ENCODE measurements at places on chromosomes 6 and 20.

GRCh38 chr20:57382516-57382915 is 8.7 kb upstream of the RBM38 start:
- DNase-seq, result no peak

- DNase-seq, result no peak
These were observed 26.9 kb upstream of the FANCE start for GRCh38 chr6:35425284-35425683.

- no peak for DNase-seq
These were observed 52.7 kb downstream of the IL20RA start for GRCh38 chr6:136992113-136992512.

DNA sequence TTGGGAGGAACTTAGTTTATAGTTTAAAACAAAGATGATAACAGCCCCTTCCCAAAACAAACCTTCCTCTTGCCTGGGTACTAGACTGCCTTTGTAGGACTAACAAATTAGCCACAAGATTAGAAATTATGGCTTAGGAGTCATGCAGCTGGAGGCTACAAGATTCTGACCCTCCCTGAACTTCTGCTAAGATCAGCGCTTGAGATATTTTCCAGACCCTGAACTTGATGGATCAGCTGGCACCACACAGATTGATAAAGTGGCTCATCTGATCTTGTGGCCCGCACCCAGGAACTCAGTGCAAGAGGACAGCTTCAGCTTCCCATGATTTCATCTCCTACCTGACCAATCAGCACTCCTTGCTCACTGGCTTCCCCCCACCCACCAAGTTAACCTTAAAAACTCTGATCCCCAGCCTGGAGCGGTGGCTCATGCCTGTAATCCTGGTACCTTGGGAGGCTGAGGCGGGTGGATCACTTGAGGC is 5.9 kb upstream of the SERINC3 start:
- DNase-seq, result no peak

DNA sequence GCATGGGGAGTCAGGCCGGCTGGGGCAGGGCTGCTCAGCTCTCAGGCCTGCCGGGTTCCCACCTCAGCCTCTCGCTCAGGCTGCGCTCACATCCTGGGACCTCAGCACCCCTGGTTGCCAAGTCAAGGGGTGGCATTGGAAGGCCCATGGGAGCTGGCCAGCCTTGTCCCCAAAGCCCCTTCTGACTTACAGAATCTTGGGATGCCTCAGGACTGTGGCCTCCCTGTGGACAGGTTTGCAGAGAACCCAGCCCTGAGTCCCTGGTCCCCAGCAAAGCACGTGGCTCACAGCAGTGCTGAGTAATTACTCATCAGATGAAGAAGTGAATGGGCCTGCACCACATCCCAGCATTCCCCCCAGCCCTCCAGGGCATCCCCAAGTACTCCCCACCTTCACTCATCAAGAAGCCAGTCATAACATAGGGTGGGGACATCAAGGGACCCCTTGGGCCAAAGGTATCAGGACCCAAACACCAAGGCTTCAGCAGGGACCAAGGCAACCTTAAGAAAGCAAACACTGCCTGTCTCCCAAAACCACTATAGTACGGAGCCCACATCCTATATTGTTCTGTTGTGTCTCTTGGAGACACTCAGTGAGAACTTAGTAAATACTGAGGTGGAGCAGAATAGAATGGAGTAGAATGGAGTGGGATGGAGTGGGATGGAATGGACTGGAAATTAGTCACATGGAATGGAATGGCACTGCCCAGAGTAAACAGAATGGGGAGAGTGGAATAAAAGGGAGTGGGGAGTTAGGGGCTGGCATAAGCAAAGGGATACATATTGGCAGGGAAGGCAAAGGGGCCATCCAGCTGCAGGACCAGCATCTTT is 3.6 kb downstream of the PGC start:
- no peak for DNase-seq

DNA sequence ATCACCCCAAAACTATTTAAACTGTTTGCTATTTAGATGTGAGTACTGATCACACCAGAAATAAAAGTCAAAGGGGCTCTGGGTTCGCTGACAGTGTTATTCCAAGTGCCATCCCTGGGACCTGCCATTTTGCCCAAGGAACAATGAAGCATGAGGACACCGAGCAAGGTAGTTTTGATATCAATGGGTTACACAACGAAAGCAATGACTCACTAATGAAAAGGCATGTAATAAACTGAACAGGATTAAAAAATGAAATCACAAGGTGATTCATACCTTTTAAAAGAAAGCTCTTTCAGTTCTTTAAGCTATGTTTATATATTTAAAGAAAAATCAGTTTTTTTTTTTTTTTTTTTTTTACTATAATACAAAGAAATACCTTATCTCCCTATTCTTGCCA is 102.0 kb downstream of the HS3ST5 start:
- DNase-seq, result no peak

DNA sequence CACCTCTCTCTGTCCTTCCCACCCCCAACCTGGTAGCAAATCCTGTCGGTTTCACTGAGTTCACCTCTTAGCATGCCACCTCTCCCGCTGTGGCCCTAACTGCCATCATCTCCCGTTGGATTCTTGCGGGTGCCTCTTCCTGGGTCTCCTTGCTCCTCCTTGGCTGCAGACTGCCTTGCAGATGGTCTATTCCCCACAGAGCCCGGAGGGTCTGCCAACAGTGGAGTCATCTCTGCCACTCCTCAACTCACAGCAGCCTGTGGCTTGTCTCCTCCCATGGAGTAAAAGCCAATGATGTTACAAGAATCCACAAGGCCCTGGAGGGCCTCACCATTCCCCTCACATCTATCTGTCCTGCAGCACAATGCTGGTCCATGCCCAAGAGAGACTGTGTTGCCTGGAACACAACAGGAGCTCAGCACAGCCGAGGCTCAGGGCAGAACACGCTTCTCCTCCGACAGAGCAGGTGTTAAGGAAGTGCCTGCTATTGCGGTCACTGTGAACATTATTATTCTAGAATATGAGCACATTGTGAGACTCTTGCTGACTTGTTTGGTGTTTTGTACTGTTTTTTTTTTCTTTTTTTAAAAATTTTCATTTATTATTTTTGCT is 241.8 kb upstream of the SULF2 start:
- DNase-seq, result no peak

- no peak for DNase-seq
These were observed 85.3 kb downstream of the MYLK4 start for GRCh38 chr6:2665146-2666070.

GRCh38 chr6:107318100-107318736 is 141.1 kb downstream of the PDSS2 start:
- peak; percentile 78 for DNase-seq

- DNase-seq, result no peak
These were observed 208.3 kb downstream of the TMEM200A start for GRCh38 chr6:130574146-130574545.

GRCh38 chr6:28634761-28635546 is 109.3 kb downstream of the GPX5 start:
- peak; percentile 89 for DNase-seq

- DNase-seq, result no peak
These were observed 6.5 kb downstream of the PXDC1 start for GRCh38 chr6:3744901-3745470.

DNA sequence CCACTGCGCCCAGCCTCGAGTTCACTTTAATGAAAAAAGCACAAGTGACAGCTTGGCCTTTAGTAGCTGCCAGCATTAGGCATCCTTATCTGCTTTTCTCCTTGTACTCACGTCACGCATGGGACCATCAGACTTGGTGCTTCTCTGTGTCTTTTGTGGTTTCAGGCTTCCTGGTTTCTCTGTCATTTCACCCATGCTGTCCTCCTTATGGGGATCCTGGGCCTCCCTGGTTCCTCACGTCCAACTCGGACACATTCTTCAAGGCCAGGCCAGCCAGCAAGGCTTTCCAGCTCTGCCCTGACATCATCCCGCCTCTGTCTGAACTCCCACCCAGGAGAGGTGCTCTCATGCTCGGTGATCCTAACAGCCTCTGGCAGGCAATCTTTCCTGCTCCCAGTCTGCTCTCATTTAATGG is 83.2 kb downstream of the TIAM2 start:
- DNase-seq, result no peak

DNA sequence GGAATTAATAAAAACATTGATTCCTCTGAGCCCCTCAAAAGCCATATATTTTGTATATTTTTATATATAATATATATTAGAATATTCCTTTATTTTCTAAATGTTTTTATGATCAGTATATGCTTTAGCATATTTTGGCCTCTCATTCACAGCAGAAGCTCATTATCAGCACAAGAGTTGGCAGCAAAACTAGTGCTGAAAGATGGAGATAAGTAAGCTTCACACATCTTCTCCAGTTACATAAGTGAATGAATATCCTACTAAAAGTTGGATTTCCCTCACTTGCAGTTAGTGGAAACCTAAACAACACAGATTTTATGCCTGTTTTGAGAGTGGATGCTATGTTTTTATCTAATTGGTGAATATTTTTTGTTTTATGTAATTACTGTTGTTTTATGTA is 1303.8 kb upstream of the ADGRB3 start:
- DNase-seq, result no peak

- DNase-seq, result no peak
These were observed 13.9 kb upstream of the BEND6 start for GRCh38 chr6:56940977-56941376.

- no peak for DNase-seq
These were observed 76.2 kb downstream of the SLC24A3 start for GRCh38 chr20:19288636-19289035.

DNA sequence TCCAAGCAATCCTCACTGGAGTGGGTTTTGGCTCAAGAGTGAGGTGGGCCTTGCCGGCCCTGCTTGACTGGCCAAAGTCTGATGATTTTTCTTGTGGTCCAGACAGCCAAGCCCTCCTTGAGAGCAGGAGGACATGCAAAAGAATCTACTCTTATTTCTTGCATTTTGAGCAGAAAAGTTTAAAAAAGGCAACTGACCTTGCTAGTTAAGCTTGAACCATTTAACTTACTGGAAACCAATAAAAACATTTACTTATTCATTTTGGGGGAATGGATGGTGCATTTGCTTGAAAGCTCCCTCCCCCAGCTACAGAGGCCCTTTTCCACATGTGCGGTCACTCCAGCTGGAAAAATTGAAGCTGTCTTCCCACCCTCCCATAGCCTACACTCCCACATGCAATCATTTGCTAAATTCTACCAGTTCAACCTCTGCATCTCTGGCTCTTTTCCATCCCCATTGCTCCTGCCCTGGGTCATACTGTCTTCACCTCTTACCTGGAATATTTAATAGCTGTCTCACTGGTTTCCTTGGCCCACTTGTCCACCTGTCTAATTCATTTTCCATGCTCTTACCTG is 527.9 kb downstream of the DHX35 start:
- no peak for DNase-seq

DNA sequence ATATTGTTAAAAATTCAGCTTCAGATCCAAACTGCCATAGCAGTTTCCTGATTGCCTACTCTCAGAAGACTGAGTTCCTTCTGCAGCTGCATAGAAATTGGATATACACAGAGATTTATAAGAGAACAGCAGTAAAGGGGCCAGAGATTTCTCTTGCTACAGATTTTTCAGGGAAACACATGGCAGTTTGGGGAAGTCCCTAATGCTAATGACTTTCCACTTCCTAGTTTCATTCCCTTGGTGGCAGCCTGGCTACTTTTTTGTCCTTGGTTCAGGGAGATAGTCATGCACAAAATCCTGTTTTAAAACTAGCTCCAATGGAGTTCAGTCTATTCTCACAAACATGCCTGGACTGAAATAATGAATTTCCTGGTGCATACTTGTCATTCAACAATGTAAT is 125.3 kb upstream of the PLCB4 start:
- no peak for DNase-seq

DNA sequence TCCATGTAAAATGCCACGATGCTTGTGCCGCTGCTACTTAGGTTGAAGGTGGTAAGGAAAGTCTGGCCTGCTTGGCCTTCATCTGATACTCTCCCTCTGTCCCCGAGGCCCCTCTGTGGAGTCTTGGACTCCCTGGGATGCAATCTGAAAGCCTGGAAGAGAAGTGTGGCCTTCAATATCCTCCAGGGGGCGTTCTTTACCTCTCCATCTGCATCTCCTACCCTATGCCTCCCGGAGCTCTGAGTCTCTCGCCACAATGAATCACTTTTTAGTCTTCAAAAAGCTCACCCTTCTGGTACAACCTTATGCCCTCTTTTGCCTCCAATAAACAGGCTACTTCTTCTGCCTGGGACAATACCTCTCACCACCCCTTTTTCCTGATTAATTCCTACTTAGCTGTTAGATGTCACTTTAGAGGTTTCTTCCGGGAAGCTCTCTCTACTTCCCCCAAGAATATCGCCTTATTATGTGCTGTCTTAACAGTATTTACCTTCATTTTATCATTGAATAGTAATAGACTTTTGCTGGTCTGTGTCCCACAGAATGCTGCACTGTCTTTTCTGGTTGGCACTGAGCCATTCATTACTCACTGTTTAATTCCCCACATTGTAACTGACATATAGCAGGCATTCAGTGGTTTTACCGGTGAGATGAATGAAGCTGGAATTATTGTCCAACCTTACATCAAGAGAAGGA is 13.9 kb upstream of the ATG5 start:
- DNase-seq, result peak; percentile 82

DNA sequence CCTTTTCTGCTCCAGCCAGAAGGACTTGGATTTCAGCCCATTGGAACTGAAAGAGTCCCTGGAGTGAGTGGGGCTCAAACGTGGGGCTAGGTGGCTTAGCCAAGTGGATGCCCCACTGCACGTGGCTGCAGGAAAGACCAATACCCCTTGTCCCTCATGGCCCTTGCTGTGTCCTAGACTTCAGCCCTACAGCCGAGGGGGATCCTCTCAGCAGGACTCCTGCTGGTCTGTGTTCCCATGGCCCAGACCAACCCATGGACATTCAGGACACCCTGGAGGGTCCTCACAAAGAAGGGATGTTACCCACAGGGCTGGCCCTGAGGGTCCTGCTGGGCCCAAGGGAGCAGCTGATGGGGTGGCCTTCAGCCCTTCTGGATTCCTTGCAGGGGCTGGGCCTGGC is 30.0 kb upstream of the PHACTR3 start:
- no peak for DNase-seq

DNA sequence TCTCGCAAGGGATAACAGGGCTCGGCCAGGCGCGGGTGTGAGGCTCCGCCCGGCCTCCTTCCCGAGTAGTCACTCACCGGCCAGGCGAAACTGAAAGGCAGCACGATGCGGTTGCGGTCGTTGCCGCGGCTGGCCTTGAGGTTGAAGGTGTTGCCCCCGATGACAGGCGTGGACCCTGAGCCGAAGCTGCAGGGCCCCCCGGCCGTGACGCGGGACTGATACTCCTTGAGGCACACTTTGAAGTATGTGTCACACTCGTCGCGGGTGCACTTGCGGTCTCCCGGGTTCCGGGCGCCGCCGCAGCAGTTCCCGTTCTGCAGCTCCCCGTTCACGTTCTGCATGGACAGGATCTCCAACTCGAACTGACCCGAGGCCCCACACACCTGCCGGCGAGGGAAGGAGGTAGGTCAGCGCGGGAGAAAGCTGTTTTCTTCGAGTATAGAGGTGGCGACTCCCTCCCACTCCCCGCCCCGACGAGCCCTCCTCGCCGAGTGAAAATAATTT is 1.1 kb downstream of the JAG1 start:
- DNase-seq, result peak; percentile 69

GRCh38 chr6:18293076-18293904 is 29.0 kb upstream of the DEK start:
- no peak for DNase-seq

- DNase-seq, result no peak
These were observed 102.9 kb downstream of the EDN1 start for GRCh38 chr6:12393100-12393499.

- DNase-seq, result no peak
These were observed 29.4 kb upstream of the ASF1A start for GRCh38 chr6:118864341-118865099.
